ENCODE measurements at places on chromosomes 6 and 20. TPM values are rescaled to one million over a fixed set of nuclear protein-coding genes. Genes with fewer than 3 reads are reported as not detected.

The DUSP15 gene
- not detected for total RNA-seq

The KCNQ2 gene
- total RNA-seq: not detected

GRCh38 chr20:4050203-4050980 is 35.0 kb upstream of the RNF24 start:
- DNase-seq: no peak

- no peak for DNase-seq
These were observed 1.7 kb upstream of the DST start for GRCh38 chr6:56644366-56644765.

DNA sequence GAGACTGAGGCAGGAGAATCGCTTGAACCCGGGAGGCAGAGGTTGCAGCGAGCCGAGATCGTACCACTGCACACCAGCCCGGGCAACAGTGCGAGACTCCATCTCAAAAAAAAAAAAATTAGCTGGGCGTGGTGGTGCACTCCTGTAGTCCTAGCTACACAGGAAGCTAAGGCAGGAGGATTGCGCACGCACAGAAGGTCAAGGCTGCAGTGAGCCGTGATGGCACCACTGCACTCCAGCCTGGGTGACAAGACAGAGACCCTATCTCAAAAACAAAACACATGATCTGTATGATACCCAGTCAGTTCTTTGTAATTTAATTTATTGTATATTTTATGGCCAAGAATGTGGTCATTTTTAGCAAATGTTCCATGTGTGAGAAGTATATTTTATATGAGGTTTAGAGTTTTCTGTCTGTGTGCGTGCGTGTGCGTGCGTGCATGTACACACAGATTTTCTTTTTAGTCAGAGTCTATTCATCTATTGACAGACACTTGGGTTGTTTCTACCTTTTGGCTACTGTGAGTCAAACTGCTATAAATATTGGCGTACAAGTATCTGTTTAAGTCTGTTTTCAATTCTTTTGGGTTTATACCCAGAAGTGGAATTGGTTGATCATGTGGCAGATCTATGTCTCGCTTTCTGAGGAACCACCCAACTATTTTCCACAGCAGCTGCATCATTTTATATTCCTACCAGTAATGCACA is 22.2 kb upstream of the MYL9 start:
- DNase-seq: no peak

DNA sequence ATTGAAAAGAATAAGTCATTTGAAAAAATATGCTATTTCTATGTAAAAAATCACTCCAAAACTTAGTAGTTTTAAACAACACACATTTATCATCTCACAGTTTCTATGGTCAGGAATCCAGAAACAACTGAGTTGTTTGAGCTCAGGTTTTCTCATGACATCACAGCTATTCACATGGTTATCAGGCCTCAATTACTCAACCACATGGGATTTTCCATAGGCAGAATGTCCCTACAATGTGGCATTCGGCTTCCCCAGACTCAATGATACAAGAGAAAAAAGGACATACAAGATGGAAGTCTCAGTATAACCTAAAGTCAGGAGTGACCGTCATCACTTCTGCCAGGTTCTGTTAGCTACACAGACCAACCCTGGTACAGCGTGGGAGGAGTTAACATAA is 3.4 kb upstream of the SLC35D3 start:
- no peak for DNase-seq

GRCh38 chr6:25954756-25955155 is 7.8 kb upstream of the TRIM38 start:
- DNase-seq: no peak

DNA sequence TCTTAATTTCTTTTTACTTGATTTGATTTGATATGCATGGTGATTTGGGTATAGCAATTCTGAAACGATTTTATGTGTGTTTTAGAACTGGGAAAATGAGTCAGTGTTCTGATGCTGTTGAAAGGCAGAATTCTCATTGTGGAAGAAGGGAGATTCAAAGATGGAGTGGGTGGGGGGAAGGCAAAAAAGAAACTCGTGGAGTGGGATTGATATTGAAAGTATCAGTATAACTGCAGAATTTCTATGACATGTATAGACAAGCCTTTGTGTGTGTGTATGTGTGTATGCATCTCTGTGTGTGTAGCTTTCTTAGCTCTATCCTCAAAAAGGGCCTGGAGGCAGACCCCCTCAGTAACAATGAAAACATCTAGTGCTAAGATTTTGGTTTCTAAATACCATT is 184.3 kb upstream of the OLIG3 start:
- no peak for DNase-seq

- no peak for DNase-seq
These were observed 36.1 kb downstream of the GMDS start for GRCh38 chr6:2209226-2209809.
